ENCODE measurements at places on chromosomes 16 and 17.

DNA sequence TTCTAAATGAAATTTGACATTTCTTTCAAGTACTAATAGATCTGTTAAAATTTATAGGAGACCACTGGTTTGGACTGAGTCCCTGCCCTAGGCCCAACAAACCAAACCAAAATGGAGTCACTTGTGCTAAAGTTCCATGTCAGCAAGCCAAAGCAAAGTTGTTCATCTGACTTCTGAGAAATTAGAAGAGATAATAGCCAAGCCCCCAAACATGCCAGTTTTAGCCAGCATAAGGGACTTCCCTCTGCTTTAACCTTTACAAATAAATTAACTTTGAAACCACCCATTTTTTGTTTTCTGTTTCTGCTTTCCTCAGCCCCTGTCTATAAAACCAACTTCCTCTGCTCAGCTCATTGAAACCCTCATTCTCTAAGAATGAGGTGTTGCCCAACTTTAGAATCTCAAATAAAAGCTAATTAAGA, 18.9 kb downstream of the CDR2 start:
- no peak for DNase-seq

- DNase-seq = no peak
These were observed 292.6 kb upstream of the SOX9 start for GRCh38 chr17:71828182-71828596.

- DNase-seq = no peak
These were observed 60.7 kb downstream of the ARSG start for GRCh38 chr17:68352041-68352440.

- no peak for DNase-seq
These were observed 69.9 kb downstream of the IRX5 start for GRCh38 chr16:55000595-55000994.

GRCh38 chr17:50365165-50365564, 7.8 kb downstream of the MRPL27 start:
- DNase-seq = no peak

GRCh38 chr16:48499923-48500381, 110.0 kb downstream of the N4BP1 start:
- no peak for DNase-seq

GRCh38 chr16:12095275-12096156, 119.0 kb downstream of the SNX29 start:
- peak; percentile 55 for DNase-seq

GRCh38 chr17:48767263-48767774, 38.8 kb upstream of the HOXB13 start:
- DNase-seq = no peak

- no peak for DNase-seq
These were observed 29.3 kb downstream of the C17orf67 start for GRCh38 chr17:56804454-56804853.

GRCh38 chr17:64393000-64393402, 2.3 kb upstream of the PECAM1 start:
- peak; percentile 40 for DNase-seq

DNA sequence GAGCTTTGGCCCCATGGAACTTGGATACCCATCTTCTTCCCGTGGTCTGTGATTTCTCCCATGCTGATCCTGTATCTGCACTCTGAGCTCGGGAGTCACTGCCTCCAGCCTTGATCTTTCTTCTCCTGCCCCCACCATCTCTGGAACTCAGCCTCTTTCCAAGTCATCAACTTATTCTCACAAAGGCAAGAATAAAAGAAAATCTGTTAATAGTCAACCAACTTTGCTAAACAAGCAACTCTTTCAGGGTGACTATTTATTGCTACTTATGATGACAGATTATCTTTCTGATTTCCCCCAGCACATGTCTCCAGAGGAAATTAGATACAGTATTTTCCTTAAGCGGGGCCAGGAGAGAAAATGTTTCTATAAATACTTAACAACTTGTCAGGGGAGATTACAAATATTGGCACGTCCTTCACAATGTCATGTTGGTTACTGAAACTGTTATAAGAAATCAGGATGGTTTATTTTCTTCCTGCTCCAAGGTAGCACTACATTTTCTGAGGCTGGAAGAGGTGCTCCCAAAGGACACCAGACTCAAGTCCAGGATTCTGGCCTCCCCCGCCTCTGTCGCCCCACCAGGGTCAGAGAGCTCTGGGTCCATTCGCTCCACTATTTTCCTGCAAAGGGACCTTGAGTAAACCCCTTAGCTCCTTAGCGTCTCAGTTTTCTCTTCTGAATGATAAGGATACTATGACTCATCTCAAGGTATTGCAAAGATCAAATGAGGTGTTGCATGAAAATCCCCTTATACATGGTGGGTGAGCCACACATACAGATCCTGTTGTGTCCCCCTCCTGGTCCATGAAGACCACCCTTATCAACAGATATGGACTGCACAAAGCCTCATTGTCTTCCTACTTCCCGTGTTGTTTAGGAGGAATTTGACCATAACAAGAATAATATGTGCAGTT, 205.2 kb upstream of the WSCD1 start:
- DNase-seq = no peak

- DNase-seq = no peak
These were observed 144.0 kb upstream of the CIBAR2 start for GRCh38 chr16:85256190-85256739.

DNA sequence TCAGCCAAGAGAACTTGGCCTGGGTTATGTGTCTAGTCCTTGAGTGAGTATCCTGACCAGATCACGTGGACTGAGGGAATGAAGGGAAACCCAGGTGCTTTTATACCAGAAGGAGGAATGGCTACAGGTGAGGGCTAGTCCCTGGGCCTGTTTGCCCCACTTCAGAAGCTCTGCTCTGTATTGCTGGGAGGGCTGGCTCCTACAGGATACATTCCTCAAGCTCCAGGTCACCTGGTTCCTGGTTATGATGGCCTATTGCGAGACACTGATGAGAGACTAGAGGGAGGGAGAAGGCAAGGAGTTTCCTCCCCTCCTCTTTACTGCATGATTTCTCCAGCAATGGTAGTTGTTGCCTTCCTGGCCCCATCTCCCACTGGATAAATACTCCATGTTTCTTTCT, 19.0 kb upstream of the SMG8 start:
- DNase-seq = no peak

GRCh38 chr17:9886141-9886930, 18.7 kb downstream of the RCVRN start:
- no peak for DNase-seq

- no peak for DNase-seq
These were observed 339.9 kb downstream of the SEC14L1 start for GRCh38 chr17:77480509-77481215.

DNA sequence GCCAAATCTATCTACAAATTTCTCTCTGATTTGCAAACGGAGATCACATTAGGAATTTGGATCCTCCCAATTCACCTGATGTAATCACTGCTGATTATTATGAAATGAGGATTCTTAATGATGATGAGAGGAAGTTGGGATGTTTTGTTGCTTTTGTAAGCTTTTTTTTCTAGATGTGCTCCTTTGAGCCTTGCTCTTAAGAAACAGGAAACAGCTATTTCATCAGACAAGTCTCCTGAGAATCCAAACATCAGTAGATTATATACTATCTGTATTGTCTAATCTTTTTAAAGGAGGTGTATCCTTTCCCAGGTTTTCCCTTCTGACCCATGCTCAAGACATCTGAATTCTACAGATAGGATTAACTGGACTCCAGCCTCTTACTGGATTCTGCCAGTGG, 73.3 kb downstream of the KIF2B start:
- no peak for DNase-seq

DNA sequence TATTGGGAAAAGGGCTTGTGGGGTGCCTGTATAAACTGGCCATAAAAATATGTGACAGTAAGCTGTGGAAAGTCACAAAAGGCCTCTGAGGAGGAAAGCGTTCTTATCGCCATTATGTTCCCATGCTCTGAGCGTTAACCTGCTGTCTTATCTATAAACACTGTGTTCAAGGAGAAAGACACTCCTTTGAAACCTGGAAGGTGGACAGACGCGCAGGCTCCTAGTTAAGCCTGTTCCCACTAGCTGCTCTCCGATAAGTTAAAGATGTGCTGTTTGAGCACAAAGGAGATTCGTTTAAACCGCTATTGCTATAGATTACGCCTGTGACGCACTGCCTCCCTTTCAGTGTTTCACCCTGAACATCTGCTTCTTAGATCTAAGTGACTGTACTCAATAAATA, 5.2 kb downstream of the ALOX12B start:
- no peak for DNase-seq

- no peak for DNase-seq
These were observed 38.2 kb upstream of the GSE1 start for GRCh38 chr16:85574672-85575475.

DNA sequence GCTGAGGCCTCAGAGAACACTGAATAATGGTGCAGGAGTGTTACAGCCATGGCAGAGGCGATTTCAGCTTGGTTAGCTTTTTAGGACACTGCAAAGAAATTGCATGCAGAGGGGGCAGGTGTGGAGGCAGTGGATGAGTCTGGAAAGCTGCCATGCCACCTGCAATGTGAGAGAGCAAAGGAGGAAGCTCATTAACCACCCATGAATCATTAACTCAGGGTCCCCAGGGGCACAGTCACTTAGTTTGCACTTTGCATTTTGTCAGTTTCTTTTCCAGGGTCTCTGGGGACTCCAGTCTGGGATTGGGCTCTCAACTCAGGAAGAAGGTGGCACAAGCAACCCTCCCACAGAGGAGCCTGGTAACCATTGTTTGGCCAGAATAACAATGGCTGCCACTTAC, 132.9 kb downstream of the USP31 start:
- no peak for DNase-seq

DNA sequence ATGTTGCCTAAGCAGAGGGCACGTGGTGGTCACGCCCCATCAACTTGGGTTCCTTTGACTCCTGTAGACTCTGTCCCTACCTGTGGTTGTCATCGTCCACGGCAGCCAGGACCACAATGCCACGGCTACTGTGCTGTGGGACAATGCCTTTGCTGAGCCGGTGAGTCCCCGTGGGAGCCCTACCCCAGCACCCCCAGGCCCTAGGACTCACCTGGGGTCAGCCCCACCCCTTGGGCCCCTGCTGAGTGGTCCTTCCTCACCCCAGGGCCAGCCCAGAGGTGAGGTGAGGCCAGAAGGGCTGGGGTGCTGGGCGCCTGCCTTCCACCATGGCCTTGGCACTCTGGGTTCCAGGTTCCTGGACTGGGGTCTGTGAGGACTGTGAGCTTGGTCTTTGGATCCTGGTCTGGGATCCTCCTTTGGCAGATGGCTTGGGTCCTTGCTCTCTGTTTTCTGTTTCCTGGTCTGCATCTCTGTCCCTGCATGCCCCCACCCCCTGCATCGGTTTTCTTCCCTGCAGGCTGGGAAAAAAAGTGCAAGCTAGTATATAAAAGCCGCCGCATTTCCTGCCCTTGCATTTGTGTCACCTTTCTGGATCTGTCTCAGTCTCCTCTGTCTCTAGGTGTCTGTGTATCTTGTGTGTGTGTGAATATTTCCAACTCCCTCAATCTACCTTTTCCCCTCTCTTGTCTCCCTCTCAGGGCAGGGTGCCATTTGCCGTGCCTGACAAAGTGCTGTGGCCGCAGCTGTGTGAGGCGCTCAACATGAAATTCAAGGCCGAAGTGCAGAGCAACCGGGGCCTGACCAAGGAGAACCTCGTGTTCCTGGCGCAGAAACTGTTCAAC, 17.5 kb downstream of the STAT5A start:
- DNase-seq = no peak

GRCh38 chr17:73452009-73452408, 140.2 kb upstream of the CDC42EP4 start:
- no peak for DNase-seq

DNA sequence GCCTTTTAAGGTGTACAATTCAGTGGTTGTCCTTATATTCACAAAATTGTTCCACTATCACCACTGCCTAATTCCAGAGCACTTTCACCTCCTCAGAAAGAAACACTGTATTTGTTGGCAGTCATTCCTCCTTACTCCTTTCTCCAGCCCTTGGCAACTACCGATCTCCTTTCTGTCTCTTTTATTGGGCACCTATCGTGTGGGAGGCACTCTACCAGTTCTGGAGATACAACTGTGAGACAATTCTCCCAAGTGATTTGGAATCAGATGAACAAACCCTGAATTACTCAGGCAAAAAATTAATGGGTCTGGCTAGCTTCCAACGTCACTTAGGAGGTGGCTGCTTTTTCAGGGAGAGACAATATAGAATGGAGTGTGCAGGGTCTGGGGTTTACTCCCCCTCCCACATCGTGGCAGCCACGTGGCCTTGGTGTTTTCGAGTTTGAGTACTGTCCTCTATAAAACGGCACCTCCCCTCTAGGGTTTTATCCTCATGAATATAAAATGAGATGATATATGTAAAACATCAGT, 63.9 kb downstream of the SHISA9 start:
- DNase-seq = no peak

GRCh38 chr16:10983159-10983558, 38.8 kb downstream of the CLEC16A start:
- no peak for DNase-seq

GRCh38 chr17:33438139-33438538, 145.0 kb upstream of the ASIC2 start:
- no peak for DNase-seq

GRCh38 chr17:79009397-79010303, at the start of gene CANT1:
Gene CANT1, minus strand, starts transcription at chr17:79009764. Its CDS starts 12,142 bp downstream, at chr17:78997622.
- DNase-seq = peak; percentile 82

DNA sequence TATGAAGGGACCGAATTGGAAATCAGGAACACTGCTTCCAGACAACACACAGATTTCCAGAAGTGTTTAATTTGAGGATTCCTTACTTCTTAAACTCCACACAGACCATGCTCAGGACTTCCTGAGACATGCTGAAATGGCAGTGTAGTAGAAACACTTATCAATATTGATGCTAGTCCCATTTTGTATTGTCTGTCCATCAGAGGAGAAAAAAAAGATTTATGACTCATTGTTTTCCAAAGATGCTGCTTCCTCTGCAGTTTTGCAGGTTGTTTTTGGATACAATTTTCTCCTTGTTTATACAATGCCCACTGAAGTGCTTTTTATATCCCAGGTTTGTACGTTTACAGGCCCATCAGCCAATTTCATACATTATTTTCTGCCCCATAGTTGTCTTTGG, 68.3 kb upstream of the TANC2 start:
- no peak for DNase-seq

DNA sequence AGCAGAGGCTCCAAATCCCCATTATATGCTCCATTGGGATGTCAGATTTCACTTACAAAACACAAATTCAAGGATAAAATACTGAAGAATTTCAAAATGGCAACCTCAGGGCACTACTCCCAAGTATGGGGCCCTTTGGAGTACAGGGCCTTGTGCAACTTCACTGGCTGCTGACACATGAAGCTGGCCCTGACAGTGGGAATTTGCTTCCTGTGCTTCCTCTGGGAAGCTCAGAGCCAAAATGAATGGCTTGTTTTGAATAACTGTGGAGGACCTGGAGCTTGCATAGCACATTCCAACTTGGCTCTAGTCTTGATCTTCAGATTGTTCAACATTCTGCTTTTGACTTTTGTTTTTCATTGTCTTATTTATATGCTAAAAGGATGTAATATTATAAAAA, 52.3 kb upstream of the HNF1B start:
- DNase-seq = no peak

- no peak for DNase-seq
These were observed 222.5 kb upstream of the TOM1L1 start for GRCh38 chr17:54678158-54678557.

GRCh38 chr16:29825145-29826044, 5.1 kb downstream of the MVP start:
- DNase-seq = no peak

All from activated T-cell treated with anti-CD3 and anti-CD28 coated beads for 48 hours (primary cell).